ENCODE measurements at places on chromosomes 16 and 17.

- DNase-seq: no peak
These were observed 7.6 kb downstream of the AIPL1 start for GRCh38 chr17:6427279-6427781.

DNA sequence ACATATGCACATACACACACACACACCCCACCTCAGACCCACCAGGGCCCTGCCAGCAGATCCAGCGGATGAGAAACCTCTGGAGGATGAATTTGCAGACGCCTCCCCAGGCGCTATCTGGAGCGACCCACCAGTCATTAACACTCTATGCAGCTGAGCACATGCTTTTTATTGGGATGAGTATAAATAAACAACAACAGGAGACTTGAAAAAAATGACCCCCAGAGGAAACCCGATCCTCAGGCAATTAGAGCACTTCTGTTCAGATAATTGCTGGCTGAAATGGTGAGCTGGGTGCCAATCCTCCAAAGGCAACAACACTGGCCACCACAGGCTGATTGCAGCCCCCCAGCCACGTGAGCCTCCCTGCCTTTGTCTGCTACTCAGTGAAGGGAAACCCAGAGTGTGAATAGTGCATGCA lies 32.9 kb downstream of the DYNLRB2 start:
- DNase-seq: no peak

- DNase-seq: no peak
These were observed 4.2 kb downstream of the BCL7C start for GRCh38 chr16:30889721-30890120.

GRCh38 chr17:8124350-8125153 lies 646 bp upstream of the HES7 start:
- DNase-seq: no peak

DNA sequence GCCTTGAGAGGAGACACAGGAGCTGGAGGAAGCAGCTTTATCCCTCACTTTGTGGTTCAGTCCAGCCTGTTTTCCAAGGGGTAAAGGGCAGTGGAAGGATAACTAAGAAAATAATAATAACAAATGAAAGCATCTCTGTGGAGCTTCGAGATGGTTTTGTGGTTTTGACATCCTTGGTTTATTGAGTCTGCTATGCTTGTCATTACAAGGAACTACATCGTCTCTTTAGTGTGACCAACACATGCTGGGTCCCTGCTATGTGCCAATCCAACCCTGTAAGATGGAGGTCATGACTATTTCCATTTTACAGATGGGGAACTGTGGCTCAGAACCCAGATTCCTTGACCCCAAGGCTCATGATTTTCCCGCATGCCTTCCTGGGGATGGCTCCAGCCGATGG lies 124.8 kb downstream of the MRM1 start:
- DNase-seq: no peak

GRCh38 chr16:3819746-3820724 lies 60.5 kb downstream of the CREBBP start:
- peak; percentile 48 for DNase-seq

DNA sequence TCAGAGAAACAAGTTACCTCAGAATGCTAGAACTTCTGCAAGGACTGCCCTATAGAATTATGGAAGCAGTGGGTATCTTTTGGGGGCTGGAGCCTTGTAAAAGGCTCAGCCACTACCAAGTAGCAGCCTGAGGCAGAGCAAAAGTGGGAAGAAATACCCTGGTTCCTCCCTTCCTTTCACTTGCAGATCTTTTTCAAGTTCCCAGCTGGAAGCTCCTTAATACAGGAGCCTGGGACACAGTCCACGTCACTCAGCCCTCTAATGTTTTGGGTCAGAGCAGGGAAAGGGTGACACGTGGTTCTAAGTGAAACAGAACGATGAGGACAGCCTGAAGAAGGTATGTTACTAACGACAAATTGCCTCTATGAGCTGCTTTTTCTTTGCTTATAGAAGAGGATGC lies 93.1 kb downstream of the CNTNAP4 start:
- DNase-seq: no peak

- DNase-seq: no peak
These were observed 23.4 kb downstream of the GJD3 start for GRCh38 chr17:40340880-40341807.

All from NCI-H1436 treated with DMSO at 0.1 percent for 48 hours (cell line).